ENCODE measurements at places on chromosomes 2 and 18. TPM values are rescaled to one million over a fixed set of nuclear protein-coding genes. Genes with fewer than 3 reads are reported as not detected.

DNA sequence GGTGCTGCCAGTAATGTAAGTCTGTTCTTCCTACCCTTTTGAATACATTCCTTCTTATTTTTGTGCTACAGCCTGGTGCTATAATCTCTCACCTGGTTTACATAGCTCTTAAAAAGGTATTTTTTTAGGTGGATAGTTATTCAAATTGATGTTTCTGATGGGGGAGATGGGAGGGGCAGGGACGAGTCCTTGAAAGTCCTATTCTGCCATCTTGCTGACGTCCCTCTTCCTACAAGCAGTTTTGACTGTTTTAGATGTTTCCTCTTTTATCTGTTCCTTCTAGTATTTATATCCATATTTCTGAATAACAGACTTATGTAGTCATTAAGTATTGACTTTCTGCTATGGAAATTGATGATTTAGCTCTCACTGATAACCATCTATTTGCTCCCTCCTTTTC lies 256.4 kb downstream of the KIAA1328 start:
- no peak overlapping the region for H3K27ac ChIP-seq
- no peak for DNase-seq
- H3K4me3 ChIP-seq: no peak overlapping the region
- H3K36me3 ChIP-seq: no peaks in the 10 kb centered on the region
- H3K27me3 ChIP-seq: no peaks in the 10 kb centered on the region
- no peaks in the 10 kb centered on the region for H3K4me1 ChIP-seq

Gene CRYBA2
- total RNA-seq: 0.14 TPM

Gene AMER3
- under 0.01 TPM for total RNA-seq

- H3K36me3 ChIP-seq: peaks cover 43% of the 10 kb centered on the region
- no peaks in the 10 kb centered on the region for H3K27me3 ChIP-seq
- peaks cover 62% of the 10 kb centered on the region for H3K4me1 ChIP-seq
- H3K4me3 ChIP-seq: no peak overlapping the region
- peak overlapping the region; percentile 91 for H3K27ac ChIP-seq
Measured at GRCh38 chr18:12857215-12857905, 26.7 kb downstream of the PTPN2 start.

DNA sequence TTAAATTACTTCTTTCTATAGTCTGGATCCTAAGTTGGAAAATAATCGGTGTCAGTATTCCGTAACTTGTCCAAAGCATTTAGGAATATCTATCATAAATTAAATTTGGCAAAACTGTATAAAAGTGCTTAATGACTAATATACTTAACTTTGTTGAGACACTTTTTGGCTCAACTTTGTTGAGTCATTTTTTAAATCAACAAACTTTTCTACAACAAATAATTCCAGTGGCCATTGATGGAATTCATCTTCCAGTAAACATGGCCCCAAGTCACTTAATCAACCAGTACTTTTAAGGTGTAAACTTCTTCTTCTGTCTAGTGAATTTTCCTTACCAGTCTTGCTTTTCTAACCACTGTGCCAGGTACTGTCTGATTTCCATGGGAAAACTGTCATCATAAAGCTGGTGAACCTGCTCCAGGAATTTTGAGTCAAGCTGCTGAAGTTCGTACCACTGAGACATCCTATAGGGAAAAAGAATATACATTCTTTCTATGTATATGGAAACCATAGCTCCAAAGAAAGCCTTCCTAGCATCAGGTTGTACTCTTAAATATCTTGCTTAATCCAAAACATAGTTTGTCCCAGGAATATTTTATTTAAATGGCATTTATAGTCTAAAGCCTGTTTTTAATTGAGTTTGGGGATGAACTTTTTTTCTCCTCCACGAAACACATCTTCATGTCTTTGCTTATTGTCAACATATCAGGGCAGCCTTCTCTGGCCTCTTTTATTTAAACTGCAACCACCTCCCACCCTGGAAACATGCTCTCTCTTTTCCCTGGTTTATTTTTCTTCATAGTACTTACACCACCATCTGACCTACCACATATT lies 4.2 kb downstream of the STAT1 start:
- H3K4me1 ChIP-seq: peaks cover 30% of the 10 kb centered on the region
- H3K36me3 ChIP-seq: peaks cover 70% of the 10 kb centered on the region
- H3K27ac ChIP-seq: no peak overlapping the region
- no peaks in the 10 kb centered on the region for H3K27me3 ChIP-seq
- no peak for DNase-seq

DNA sequence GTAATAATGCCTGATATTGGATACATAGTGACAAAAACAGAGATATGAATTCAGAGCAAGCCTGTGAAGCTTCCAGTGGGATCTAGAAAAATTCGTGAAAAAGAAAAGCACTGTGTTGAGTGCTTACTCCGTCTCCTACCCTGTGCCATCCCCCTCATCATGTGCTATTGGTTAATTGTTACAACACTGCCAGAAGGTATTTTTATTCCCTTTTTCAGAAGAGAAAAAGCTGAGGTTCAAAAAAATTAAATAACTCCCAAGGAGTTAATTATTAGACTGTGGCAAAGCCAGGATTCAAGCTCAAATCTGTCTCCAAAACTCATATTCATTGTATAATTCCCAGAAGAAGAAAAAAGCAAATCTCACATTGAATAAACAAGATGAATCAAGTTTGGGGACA lies 735.5 kb upstream of the ACVR2A start:
- no peaks in the 10 kb centered on the region for H3K36me3 ChIP-seq
- DNase-seq: no peak
- no peaks in the 10 kb centered on the region for H3K27me3 ChIP-seq
- no peak overlapping the region for H3K4me3 ChIP-seq
- no peaks in the 10 kb centered on the region for H3K4me1 ChIP-seq

Gene OSR1
- 1.1 TPM for total RNA-seq

Gene EMILIN1
- total RNA-seq: 9.2 TPM

DNA sequence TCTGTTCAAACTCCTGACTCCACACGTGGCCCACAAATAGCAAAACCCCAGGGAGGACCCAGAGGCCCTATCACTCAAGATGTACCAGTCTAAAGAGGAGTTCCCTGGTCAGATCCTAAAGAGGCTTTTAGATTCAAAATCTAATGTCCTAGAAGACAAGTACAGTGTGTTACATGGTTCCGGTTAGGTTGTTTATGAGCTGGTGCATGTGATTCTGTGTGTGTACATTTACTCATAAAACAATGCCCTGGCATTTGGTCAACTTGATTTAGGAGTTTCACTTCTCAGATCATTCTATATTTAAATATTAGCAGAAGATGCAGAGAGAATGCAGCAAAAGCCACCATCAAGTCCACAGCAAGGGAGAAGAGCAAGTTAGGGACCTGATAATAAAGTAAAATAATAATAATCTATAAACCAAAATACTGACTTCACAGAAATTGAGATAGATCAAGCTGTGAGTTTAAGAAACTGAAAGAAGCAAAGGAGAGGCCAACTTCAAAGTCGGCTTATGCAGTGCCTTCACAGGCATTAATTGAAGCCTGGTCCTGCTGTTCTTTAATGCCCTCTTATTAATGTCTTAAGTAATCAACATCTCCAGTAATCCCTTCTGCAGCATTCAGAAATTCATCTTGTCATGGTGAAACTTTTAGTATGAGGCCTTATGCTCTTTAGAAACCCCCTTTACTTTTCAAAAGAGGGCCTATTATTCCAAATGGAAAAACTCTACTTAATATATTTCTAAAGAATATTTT lies 4.2 kb upstream of the AP1S3 start:
- no peaks in the 10 kb centered on the region for H3K27me3 ChIP-seq
- H3K36me3 ChIP-seq: no peaks in the 10 kb centered on the region
- no peak overlapping the region for H3K4me3 ChIP-seq
- no peak overlapping the region for H3K27ac ChIP-seq
- DNase-seq: no peak

Gene C2orf66
- total RNA-seq: 0.05 TPM

Gene SRD5A2
- 0.28 TPM for total RNA-seq

- no peaks in the 10 kb centered on the region for H3K36me3 ChIP-seq
- no peaks in the 10 kb centered on the region for H3K27me3 ChIP-seq
- DNase-seq: no peak
- H3K4me1 ChIP-seq: no peaks in the 10 kb centered on the region
- no peak overlapping the region for H3K4me3 ChIP-seq
Measured at GRCh38 chr18:71189581-71189980, 900.7 kb downstream of the SOCS6 start.

DNA sequence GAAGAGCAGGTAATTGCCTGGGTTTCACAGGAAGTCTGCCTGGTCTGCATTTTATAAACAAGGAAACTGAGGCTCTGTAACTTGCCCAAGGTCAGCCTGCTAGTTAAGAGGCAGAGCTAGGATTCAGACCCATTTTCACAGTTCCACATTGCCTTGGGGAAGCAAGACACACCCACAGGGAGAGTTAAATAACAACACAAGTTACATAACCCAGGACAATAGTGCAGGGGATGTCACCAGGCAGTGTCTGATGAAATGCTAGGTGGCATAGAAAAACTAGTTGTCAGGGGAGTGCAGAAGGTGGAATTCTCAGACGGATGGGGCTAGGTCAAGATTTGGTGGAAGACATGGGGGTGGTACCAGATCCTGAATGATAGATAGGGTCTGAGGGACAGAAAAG lies 69.7 kb downstream of the PRKCE start:
- no peaks in the 10 kb centered on the region for H3K4me1 ChIP-seq
- H3K36me3 ChIP-seq: no peaks in the 10 kb centered on the region
- no peak overlapping the region for H3K4me3 ChIP-seq
- no peak for DNase-seq
- H3K27ac ChIP-seq: no peak overlapping the region

DNA sequence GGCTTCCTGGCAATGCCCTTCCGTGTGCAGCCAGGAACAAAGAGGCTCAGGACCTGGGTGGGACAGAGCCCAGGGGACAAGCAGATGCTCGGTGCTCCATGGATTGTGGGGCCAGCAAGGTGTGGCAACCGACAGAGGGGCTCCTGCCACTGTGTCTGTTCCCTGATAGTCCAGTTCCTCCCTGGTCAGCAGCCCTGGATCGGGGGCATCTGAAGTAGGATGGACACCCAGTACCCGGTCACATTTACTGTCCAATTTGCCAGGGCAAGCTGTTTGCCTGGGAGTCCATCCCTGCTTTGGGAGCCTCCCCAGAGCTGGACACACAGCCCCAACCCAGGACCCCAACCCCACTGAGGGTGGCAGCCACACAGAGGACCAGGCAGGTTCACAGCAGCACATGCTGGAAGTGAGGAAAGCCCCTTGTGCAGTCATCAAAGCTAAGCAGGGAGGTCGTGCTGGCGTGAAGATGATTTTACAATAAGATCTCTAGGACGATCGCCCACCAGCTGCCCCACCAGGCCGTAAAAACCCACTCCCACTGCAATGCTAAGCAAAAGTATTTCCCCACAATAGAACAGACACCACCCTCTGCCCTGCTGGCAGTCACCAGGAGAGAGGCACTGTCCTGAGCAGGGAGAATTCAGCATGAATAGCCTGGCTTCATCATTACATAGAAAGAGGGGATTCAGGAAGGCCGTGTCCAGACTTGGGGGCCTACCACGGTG lies 141.7 kb downstream of the NDUFA10 start:
- DNase-seq: no peak
- H3K27ac ChIP-seq: no peak overlapping the region
- no peak overlapping the region for H3K4me3 ChIP-seq

Gene MAPRE3
- total RNA-seq: 0.99 TPM

- H3K4me3 ChIP-seq: no peak overlapping the region
- no peak for DNase-seq
- no peaks in the 10 kb centered on the region for H3K27me3 ChIP-seq
- H3K36me3 ChIP-seq: no peaks in the 10 kb centered on the region
Measured at GRCh38 chr2:164928101-164928673, 27.1 kb downstream of the SLC38A11 start.

DNA sequence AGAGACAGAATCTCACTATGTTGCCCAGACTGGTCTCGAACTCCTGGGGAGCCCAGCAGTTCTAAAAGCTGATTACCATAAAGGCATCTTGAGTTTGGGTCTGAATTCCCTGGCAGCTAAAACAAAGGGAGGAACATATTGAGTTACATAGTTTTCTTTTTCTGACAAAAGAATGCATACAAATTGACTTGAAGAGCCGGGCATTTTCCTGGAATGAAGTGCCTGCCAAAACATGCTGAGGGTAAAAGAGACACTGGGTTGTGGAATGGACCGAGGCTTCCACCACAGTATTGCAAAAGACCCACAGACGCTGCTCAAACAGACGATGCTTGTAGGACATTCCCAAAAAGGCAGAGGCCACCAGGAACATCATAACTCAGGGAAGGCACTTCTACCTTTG lies 35.1 kb upstream of the ROCK2 start:
- no peak for DNase-seq
- no peaks in the 10 kb centered on the region for H3K4me1 ChIP-seq
- H3K4me3 ChIP-seq: no peak overlapping the region
- H3K27me3 ChIP-seq: no peaks in the 10 kb centered on the region
- no peaks in the 10 kb centered on the region for H3K36me3 ChIP-seq

Data from thymus (tissue), 14 donors.